ENCODE measurements at places on chromosomes 5 and 9.

DNA sequence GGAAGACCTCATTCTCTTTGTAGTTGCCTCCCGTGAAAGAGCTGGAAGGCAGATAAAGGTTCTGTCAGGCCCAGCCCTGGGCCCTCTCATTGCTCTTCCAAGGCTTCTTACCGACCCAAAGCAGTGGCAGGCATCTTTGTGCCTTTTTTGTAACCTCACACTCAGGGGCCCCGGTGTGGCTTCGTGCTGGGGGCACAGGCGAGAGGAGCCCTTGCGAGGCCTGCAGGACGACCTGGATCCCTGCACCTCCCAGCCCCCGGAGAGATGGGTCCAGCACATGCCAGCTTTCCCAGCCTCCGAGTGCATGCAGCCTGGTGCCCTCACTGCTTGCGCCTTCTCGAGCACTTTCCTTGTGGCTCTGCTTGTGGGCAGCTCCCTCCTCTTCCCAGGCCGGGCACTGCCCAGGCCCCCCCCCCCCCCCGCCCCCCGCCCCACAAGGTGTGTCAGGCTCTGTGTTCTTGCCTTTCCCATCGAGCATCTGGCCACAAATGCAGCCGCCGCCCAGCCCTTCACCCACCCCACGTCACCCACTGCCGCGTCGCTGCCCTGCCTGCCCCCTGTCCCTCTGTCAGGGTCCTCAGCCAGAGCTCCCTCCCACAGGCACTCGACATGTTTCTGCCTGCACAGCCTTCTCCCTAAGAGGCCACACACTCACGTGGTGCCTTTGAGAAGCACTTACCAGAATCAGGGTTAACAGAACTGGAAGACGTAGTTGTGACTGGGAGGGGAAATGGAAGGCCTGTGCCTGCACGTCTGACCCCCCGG is 63.7 kb upstream of the CACNA1B start:
- DNase-seq, result no peak

DNA sequence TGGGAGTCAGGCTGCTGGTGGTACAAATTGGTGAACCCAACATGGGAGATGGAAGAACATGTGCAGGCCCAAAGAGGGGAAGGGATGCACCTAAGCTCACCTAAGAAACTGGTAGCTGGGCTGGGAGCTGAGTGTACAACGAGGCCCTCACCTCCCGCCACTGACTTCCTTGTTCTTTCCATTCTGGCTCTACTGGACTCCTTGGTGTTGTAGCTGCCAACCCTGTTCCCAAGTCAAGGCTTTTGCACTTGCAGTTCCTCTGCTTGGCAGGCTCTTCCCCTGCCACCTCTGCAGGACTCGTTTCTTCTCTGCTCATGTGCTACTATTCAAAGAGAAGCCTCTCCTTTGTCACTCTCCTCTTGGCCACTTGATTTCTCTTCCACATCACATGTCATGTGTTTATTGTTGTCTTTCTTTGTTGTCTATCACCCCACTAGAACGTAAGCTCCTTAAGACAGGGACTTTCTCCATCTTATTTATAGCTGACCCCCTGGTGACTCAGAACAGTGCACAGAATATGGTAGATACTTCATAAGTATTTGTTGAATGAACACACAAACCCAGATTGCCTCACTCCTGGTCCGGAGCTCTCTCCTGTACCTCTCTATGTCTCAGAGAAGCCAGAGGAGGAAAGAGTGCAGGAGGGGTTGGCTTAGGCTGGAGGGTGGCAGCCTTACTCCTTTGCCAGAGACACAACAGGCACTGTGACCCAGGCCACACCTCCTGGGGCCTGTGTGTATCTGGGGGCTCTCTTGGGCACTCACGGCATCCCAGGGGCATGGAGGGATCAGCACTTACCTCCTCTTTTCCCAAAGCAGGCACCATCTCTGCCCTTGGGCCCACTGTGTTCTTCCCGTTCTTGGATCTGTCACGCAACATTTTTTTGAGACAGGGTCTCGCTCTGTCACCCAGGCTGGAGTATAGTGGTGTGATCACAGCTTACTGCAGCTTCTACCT is 5.2 kb upstream of the SPINK4 start:
- DNase-seq, result no peak

DNA sequence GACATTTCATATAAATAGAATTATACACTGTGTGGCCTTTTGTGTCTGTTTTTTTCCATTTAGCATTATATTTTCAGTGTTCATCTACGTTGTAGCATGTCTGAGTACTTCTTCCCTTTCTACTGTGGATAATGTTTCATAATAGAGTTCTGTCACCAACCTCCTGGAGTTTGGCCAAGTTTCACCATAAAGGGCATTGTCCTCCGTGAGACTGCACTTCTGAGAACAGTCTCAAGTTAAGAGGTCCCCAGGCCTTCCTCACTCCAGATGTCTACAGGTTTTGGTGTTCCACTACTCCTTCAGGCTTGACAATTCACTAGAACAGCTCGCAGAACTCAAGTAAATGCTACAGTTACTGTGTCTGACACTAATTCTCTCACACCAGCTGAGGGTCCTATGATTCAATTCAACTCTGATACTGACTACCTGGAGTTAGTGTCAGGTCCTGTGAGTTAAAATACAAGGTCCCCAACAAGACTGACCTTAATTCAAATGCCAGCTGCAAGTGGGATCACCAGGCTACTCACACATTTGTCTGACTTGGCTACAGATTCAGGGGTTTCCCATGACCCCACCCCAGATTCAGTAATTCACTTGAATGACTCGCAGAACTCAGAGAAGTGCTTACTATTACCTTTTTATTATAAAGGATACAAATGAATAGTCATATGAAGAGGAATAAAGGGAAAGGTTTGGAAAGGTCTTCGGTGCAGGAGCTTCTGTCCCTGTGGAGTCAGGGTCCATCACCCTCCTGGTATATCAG is 31.1 kb downstream of the SLC35A4 start:
- no peak for DNase-seq

GRCh38 chr5:126826619-126827215 is 49.8 kb downstream of the LMNB1 start:
- DNase-seq, result no peak

DNA sequence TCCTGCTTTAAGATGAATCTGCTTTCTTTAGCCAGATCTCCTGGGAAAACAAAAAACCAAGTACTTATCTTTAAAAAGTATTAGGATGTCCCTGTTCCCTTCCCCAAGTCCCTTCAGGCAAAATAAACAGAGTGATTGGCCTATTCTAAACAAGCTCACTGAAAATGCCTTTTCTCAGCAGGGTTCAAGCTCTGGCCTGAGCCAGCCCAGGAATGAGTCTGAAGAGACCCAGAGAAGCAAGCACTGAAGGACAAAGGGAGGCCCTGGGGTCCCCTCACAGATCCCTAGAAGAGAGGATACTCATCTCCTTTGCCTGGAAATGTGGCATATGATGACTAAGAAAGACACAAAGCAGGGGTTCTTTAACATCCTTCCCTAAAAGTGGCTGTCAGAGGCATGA is 66.8 kb upstream of the MAP1B start:
- peak; percentile 35 for DNase-seq

DNA sequence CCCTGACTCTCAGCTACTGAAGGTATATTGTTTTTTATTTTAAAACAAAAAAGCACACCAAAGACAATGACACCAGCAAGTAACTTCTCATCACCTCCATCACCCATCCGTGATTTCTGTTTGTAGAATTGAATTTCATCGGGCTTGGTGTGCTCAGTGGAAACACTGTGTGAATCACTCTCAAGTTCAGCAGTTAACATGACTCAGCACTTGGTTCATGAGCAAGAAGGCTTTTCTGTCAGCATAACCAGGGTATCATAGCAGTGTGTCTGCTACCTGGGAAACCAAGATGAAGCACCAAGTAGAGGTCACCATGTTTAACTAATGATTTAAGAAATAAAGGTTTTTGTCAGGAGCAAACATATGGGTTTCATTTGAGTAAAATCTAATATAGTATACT is 123.7 kb downstream of the INSYN2B start:
- DNase-seq, result no peak

GRCh38 chr5:65946198-65946745 is 19.9 kb downstream of the ERBIN start:
- DNase-seq, result no peak

DNA sequence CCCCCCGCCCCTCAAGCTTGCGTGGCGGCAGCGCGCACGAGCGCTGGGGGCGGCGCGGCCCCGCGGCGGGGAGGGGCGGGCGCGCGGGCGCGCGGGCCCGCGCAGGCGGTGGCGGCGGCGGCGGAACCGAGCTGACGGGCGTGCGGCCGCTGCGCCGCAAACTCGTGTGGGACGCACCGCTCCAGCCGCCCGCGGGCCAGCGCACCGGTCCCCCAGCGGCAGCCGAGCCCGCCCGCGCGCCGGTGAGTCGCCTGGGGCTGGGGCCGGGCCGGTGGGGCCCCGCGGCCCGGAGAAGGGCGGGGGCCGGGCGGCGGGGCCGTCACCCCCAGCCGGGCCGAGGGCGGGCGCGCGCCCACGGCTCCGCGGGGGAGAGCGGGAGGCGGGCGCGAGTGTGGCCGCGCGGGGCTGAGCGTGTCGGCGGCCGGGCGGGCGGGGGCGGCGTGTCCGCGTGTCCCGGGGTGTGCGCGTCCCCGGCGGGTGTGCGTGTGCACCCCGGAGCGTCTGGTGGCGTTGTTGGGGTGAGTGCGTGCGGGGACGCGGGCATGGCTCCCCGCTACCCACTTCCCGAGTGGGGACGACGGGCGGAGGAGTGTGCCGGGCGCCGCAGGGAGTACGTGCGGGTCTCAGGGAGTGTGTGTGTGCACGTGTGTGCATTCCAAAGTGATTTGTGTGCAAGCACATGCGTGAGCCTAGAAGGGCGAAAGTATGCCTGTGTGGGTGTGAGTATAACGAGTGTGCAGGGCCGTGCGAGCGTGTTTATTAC is at the start of gene NEK6:
TSS of gene NEK6 (plus strand) at position 106 of the 763 bp plus-strand sequence. CDS start 44,016 bp downstream, outside the sequence.
- DNase-seq, result peak; percentile 63

DNA sequence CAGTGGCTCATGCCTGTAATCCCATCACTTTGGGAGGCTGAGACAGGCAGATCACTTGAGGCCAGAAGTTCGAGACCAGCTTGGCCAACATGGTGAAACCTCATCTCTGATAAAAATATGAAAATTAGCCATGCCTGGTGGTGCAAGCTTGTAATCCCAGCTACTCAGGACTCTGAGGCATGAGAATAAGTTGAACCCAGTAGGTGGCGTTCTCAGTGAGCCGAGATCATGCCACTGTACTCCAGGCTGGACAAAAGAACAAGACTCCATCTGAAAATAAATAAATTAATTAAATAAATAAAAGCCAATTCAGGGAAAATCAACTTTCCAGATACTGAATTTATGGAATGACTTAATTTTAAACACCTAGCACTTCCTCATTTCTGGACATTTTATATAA is 1722.1 kb downstream of the MAT2B start:
- DNase-seq, result no peak

GRCh38 chr9:137611623-137612609 is 6.4 kb downstream of the ARRDC1 start:
- DNase-seq, result no peak

- no peak for DNase-seq
These were observed 3.2 kb downstream of the TPM2 start for GRCh38 chr9:35686222-35687203.

DNA sequence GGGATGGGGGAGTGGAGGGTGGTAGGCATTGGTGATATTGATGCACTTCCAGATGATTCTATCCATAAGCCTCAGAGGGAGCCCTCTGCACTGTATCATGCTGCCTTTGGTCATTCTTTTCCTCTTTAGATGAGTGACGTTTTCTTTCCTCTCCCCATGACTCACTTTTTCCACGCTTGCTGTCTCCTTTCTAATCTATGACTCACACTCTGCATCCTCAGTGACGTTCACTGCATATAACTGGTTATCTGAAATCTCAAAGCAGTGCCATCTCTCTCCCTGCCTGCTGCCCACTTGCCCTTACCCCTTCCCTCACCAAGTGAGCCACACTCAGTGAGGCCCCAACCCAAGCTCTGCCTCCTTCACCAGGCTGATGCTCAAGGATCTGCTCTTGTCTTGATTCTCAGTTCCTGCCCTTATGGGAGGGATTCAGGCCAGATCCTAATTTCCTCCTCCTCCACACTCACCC is 31.6 kb downstream of the PTGS1 start:
- no peak for DNase-seq

DNA sequence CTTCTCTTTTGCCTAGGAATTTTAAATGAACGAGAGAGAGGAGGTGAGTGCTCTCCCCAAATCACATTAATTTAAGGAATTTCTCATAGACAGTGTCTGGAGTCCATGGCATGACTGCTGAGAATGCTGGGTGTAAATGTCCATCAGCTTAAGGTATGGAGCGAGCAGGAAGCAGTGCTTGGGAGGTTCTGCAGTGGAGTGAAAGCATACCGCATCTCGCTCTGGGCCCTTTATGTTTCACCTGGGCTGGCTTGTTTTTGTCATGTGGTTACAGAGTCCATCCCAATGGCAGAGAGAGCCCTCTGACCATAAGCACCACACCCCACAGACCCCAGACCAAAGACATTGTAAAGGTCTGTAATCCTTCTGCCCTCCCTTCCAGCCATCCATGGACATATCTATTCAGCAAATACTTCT is 20.6 kb upstream of the TNFAIP8 start:
- no peak for DNase-seq

DNA sequence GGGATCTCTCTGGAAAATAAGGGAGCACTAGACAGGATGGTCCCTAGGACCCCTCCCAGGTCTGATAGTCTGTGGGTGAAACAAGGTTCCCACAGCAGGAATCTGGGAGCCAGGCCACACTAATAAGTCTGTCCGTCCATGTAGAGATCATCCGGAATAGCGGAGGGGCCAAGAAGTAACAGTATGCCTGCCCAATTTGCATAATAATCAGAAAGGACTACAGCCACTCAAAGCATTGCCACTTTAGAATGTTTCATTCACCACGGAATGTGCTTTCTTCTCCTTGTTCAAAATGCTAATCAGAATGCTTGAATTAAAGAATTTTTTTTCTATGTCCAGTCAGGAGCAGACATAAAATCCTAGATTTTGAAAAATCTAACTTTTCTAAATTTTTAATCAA is 254.9 kb downstream of the ACTL7B start:
- DNase-seq, result peak; percentile 10

- no peak for DNase-seq
These were observed 4.2 kb downstream of the NKX2-5 start for GRCh38 chr5:173230690-173231380.

DNA sequence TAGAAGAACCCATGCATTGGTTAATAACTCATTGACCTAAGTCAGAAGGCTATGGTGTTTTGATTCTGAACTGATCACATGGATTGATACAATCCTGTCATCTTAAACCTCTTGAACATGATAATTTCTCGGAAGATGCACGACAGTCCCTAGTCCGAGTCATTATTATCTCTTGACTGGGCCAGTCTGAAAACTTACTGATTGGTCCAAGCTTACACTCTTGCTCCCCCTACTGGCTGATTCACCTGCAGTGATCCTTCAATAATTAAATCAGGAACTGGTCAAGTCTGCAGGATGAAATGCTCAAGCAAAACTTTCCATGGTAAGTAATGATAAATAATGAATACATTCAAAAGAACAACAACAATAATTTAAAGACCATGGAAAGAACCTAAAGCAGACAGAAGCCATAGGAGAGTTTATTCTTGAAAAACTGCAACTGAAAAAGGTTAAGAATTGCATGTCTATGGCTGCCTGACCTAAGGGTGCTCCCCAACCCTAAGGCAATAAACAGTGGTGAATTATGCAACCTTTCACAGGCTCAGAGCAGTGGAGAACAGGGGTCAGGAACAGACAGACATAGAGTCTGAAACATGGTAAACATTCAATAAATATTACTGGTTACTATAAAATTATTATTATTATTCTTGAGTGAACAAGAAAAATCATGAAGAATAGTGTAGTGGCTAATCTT is 79.3 kb downstream of the BRINP1 start:
- peak; percentile 79 for DNase-seq

- no peak for DNase-seq
These were observed 37.8 kb upstream of the LPAR1 start for GRCh38 chr9:111076042-111076441.

- no peak for DNase-seq
These were observed 11.0 kb upstream of the RECK start for GRCh38 chr9:36025746-36026145.

GRCh38 chr5:79540939-79541338 is 27.0 kb upstream of the HOMER1 start:
- DNase-seq, result no peak
